ENCODE measurements at places on chromosomes 3 and 15.

DNA sequence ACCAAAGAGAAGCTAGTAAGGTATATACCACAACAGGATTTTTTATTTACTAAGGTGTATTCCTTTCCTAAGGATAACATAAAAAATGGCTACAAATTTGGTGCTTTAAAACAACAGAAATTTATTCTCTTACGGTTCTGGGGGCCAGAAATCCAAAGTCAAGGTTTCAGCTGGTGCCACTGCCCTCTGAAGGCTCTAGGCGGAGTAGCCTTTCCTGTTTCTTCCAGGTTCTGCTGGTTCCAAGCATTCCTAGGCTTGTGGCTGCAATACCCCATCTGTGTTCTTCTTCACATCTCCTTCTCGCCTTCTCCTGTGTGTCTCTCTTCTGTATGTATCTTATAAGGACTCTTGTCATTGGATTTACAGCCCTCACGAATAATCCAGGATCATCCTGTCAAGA, 549.9 kb downstream of the GRM7 start:
- DNase-seq: no peak

DNA sequence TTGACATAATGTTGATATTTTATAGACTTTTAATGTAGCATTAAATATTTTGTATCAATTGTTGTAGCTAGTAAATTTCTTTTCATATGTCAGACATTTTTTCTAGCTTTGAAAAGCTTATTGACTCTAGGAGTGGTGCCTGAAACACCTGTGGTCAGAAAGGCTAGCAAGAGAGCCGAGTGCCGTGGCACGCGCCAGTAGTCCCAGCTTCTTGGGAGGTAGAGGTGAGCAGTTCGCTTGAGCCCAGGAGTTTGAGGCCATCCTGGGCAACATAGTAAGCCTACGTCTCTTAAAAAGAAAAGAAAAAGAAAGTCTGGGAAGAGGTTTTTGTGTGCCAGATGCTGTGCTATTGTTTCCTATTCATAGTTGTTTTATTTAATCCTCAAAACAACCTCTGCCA, 198.2 kb downstream of the FEZF2 start:
- no peak for DNase-seq

DNA sequence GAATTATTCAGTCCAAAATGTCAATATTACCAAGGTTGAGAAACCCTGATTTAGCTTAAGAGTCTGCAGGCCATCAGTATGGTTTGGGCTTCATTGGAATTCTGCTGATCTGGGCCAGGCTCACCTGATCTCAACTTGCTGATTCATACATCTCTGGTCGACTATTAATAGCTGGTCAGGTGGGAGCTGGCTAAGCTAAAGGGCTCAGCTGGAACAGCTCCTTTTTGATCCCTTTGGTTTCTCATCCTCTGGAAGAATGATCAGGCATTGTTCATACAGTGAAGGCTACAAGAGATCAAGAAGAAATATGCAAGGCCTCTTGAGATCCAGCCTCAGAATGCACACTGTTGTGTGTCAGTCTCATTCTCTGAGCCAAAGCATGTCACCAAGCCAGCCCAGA, 123.3 kb upstream of the MME start:
- DNase-seq: peak; percentile 44

- DNase-seq: no peak
Measured at GRCh38 chr3:118536764-118537163, 497.9 kb downstream of the IGSF11 start.

DNA sequence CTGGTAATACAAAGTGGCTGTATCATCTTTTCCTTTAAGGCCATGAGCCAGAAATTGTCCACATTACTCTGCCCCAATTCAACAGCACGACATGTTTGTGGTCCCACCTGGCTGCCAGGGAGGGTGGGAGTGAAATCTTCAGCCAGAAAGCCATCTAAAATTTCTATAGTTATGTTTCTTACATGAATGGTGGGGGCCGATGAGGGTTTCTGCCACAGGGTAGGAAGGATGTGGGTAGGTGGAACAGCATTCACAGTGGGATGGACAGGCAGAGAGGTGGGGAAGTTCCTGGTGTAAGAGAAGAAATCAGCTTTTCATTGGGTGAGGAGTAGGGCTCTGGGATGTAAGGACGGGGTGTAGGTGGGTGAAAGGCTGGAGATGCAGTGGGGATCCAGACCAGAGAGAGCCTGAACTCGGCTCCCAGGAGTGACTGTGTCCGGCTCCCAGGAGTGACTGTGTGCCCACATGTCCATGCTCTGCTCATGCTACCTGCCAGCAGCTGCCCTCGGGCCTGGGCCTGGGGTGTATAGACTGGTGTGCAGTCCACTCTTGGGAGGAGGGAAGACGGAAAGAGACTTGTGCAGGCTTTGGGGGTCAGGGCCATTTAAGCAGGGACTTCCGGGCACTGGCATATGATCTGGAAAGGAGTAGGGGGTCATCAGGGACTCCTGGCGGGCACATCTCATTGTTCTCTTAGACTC, 3.8 kb upstream of the FBLN2 start:
- DNase-seq: no peak

DNA sequence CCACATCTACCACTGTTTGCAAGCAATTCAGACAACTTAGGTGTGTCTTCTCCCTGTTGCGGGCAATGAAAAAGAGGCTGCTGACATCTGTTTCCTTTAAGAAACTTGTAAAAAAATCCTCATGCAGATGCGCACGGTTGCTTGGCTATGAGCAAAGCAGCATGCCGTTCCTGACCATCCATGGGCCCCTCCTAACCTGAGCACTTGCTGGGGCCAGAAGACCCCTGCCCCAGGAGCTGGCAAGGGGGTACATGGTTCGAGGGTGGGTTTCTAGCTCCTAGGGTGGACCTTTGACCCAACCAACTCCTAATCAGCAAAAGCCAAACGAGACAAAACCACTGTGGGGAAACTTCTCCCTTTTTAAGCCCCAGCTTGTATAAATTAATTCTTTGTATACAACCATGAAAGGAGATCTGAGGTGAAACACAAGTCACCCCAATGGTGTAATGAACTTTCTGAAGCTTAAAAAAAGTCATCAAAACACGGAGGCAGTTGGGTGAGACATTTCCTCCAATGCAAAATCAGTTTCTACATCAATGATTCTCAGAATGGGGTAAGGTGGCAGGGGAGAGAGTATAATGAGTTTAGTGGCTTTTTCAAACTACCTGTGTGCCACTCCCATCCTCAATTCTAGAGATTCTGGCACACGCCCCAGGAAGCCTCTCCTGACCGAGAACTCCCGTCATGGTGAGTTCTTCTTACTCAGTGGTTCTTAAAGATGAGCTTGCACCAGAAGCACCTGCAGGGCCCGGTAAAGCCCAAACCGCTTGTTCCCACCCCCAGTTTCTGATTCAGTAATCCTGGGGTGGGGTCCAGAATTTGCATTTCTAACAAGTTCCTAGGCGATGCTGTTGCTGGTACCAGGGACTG, 44.1 kb downstream of the CPN2 start:
- no peak for DNase-seq

DNA sequence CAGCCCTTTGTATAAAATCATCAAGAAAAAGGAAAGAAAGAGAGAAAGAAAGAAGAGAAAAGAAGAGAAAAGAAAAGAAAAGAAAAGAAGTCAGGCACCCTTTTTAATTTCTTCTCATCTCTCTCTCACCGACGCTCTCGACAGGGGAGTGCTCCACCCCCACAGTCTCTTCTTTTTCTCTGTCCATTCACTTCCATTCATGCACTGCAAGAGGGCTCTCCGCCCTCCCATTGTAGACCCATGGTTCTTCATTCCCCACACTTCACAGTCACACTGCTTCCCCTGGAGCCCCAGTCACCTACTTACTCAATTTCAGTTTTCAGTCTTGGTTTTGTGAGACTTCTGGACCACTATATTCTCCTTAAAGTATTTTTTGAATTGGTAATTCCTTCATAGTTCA, 254.7 kb downstream of the SOX2 start:
- DNase-seq: no peak

GRCh38 chr3:151852074-151852811, 21.2 kb upstream of the SUCNR1 start:
- no peak for DNase-seq

- no peak for DNase-seq
Measured at GRCh38 chr3:73031573-73032103, 29.8 kb upstream of the EBLN2 start.

DNA sequence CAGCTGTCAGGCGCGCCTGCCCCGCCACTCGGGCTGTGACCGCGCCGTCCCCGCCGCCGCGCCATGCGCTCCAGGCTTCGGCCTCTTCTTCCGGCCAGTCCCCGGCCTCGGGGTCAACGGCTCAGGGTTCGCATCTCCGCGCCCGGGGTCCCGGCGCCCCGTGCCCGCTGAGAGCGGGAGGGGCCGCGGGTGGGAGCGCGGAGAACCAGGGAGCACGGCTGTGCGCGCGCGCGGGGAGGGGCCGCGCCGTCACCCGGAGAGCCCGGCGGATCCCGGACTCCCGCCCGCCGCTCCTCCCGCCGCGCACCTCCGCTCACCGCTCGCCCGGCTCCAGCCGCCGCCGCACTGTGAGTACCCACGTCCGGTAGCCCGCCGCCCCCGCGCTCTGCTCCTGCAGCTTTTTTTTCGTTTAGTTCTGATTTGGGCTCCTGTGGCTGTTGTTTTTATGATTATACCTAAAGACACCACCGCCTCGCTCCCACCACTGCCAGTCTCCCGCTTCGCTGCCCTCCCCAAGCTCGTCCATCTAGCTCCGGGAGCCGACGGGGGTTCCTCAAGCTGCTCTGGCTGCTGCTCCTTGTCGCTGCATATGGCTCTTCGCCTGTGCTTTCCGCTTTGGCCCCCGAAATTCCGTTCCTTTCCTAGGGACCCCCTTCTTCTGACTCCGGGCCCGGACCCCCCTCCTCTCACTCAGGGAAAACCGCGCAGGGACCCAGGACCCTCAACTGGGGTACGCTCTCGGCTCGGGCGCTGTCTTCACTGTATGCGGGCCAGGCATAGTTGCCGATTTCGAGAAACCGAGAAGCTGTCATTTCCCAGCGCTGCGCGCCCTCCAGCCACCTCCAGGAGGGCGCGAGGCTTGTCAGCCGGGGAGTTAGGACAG, 1.8 kb upstream of the SKOR1 start:
- DNase-seq: no peak

DNA sequence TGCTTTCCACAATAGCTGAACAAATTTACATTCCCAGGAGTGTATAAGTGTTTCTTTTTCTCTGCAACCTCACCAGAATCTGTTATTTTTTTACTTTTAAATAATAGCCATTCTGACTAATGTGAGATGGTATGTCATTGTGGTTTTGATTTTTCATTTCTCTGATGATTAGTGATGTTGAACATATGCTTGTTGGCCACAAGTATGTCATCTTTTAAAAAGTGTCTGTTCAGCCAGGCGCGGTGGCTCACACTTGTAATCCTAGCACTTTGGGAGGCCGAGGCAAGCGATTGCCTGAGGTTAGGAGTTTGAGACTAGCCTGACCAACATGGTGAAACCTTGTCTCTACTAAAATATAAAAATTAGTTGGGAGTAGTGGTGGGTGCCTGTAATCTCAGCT, 619.3 kb downstream of the SI start:
- peak; percentile 96 for DNase-seq

- no peak for DNase-seq
Measured at GRCh38 chr15:74303741-74304309, 63.6 kb downstream of the CYP11A1 start.

- no peak for DNase-seq
Measured at GRCh38 chr3:13514639-13515435, 34.1 kb upstream of the FBLN2 start.

- no peak for DNase-seq
Measured at GRCh38 chr15:32676169-32676568, 34.7 kb downstream of the SCG5 start.

GRCh38 chr15:79002581-79002980, 57.7 kb upstream of the CTSH start:
- DNase-seq: peak; percentile 45

DNA sequence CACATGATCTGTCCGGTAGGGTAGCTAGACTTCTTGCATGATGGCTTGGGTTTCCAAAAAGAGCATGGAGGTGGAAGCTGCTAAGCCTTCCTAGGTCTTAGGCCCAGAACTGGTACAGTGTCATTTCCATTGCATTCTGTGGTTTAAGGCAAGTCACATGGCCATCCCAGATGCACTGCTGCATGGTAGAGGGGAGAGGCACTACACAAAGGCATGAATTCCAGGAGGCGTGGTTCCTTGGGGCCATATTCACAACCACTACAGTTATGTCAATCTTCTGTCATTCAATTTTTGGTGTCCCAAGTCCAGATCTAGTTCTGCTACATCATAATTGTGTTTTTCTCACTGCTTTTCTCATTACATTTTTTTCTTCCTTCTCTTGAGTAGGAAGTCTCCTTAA, 122.2 kb upstream of the CHRM5 start:
- DNase-seq: no peak

DNA sequence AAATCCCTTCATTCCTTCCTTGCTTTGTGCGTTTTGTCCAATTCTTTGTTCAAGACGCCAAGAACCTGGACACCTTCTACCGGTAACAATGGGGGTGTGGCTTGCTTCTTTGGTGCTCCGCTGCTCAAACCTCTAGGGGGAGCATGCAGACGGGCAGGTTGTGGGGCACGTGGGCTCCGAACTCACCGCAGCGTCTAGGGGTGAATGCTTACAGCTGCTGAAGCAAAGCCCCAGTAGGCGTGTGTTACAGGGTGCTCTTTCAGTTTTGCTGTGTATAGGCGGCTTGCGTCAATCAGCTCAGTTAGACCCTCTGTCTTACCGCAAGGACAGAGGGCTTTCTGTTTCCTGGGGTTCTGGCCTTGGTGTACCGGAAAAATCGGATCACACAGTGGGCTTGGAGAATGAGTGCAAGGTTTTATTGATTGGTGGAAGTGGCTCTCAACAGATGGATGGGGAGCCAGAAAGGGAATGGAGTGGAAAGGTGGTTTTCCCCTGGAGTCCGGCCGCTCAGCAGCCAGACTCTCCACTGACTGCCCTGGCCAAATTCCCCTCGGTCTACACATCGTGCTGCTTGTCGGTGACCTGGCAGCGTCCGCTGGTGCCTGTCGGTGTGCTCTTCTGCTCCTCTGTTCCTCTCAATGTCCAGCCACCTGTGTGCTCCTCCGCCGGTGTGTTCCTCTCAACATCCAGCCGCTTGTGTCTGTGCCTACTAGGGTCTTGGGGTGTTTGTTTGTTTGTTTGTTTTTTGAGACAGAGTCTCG, 1.2 kb upstream of the LRRC34 start:
- DNase-seq: peak; percentile 24

- peak; percentile 94 for DNase-seq
Measured at GRCh38 chr3:56758539-56758981, 43.2 kb downstream of the ARHGEF3 start.

- no peak for DNase-seq
Measured at GRCh38 chr3:13011573-13012220, 61.5 kb downstream of the IQSEC1 start.

DNA sequence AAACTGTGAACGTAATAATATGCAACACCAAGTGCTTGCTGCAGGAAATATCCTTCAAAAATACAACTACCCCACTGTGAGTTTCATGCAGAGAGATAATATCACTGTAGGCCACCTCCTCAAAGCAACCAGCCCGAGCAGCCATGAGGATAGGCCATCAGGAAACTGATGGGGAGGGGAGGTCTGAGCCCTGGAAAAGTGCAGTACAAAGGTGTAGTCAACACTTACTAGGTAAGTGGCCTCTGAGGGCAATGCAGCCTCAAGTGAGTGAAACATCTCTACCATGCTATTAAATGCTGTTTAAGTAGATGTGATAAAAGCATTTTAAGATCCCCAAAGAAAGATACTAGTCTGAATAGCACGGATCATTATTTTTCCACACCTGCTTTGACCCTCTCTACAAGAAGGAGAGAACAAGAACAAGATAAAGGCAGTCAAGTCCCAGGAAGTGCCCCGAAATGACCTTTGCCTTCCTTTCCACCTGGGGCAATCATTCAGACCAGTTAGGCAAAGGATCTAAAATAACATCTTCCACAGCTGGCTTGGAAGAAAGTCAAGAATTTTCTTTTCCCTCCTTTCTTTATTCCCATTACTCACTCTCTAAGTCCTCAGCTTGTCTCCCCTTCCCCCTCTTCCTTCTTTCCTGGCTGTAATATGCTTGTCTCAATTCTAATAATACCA, 62.8 kb downstream of the FMN1 start:
- DNase-seq: peak; percentile 67
